GOT3 (cell line): ENCODE measurements at places on chromosomes 5 and 9.

- DNase-seq: no peak
These were observed 103.9 kb downstream of the LHFPL2 start for GRCh38 chr5:78544561-78545201.

GRCh38 chr9:113399646-113400200, 1.4 kb downstream of the ALAD start:
- no peak for DNase-seq

- DNase-seq: no peak
These were observed 694 bp upstream of the UAP1L1 start for GRCh38 chr9:137076636-137077009.

- no peak for DNase-seq
These were observed 460.4 kb upstream of the RORB start for GRCh38 chr9:74036549-74037231.

DNA sequence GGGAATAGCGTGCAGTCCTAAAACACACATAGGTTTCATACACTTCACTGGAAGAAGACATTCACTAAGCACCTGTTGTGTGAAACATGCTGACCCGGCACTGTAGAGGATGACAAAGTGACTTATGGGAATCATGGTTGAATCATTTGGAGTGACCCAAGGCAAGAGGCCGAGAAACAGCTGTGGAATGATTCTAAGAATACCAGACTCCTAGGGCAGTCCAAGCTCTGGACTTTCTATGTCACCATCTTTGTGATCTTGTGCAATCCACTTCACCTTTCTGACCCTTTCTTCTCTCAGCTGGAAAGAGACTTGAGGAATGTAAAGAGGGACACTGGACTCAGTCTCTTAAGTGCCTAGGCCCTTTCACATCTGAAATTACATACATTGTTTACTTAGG, 13.1 kb downstream of the MSANTD3 start:
- DNase-seq: no peak

DNA sequence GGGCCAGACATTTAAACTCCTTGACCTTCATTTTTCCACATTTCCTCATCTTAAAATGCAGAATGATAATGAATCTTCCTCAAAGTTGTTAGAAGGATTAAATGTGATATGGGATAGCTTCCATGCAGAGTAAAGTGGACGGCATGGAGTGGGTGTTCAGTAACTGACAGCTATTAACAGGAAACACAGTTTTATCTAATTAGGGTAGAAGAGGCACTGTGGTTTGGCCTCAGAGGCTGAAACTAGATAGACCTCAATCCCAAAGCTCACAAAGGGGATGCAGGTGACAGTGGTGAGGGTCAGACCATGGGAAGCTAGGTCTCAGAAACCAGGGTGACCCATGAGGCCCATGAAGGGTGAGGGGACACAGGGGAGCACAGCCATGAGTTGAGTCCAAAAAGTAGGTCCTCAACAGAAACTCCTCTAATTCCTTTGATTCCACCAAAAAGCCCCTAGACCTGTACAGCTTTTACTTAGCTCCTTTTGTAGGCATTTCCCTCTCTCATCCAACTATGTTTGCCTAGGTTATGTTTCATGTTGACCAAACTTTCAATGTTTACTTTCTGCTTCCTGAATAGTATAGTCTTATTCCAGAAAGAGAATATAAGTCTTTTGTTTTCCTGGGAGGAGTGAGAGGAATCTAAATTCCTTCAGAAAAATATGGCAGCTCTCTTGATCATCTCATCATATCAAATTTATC, 27.9 kb upstream of the GLDC start:
- no peak for DNase-seq
